ENCODE measurements at places on chromosomes 12 and 14. TPM values are rescaled to one million over a fixed set of nuclear protein-coding genes. Genes with fewer than 3 reads are reported as not detected.

DNA sequence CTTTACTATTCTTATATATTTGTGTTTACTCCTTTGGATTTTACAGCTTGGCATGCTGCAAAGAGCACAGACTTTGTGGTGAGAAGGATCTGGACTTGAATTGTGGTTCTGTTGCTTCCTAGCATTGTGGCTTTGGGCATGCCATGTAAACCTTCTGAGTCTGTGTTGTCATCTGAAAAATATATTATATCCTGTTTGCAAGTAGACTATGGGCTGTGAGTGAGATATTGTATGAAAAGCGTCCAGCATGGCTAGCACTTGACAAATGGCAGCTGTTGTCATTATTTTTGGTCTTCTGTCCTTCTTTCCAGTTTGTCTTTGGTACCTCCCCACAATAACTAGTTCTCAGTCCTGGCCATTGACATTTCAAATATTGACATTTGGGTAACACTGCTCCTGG lies 61.8 kb upstream of the DACT1 start:
- DNase-seq, result no peak

GRCh38 chr12:97482143-97482693 lies 19.6 kb downstream of the RMST start:
- DNase-seq, result no peak

- no peak for DNase-seq
Observed at GRCh38 chr12:99611117-99611516, 36.4 kb upstream of the GARIN6 start.

- no peak for DNase-seq
Observed at GRCh38 chr12:81147292-81147919, 69.5 kb downstream of the ACSS3 start.

- DNase-seq, result no peak
Observed at GRCh38 chr14:105018414-105018813, 2.5 kb downstream of the CDCA4 start.

DNA sequence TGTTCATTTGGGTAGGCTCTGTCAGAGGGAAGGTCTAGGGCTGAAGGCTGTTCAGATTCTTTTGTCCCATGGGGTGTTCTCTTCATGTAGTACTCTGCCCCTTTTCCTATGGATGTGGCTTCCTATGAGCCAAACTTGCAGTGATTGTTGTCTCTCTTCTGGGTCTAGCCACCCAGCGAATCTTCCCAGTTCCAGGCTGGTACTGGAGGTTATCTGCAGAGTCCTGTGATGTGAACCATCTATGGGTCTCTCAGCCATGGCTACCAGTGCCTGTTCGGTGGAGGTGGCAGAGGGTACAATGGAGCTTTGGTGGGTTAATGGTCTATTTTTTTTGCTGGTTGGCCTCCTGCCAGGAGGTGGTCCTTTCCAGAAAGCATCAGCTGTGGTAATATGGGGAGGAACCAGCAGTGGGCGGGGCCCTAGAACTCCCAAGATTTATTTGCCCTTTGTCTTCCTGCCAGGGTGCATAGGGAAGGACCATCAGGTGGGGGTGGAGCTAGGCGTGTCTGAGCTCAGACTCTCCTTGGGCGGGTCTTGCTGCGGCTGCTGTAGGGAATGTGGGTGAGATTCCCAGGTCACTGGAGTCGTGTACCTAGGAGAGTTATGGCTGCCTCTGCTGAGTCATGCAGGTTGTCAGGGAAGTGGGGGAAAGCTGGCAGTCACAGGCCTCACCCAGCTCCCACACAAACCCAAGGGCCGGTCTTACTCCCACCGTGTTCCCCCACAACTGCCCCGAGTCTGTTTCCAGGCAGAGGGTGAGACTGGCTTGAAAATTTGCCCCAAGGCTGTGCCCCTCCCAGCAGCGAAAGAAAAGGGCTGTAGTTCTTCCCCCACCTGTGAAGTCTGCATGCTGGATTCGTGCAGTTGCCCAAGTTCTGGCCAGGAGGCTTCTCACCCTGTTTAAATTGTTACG lies 17.5 kb downstream of the MTRFR start:
- no peak for DNase-seq

DNA sequence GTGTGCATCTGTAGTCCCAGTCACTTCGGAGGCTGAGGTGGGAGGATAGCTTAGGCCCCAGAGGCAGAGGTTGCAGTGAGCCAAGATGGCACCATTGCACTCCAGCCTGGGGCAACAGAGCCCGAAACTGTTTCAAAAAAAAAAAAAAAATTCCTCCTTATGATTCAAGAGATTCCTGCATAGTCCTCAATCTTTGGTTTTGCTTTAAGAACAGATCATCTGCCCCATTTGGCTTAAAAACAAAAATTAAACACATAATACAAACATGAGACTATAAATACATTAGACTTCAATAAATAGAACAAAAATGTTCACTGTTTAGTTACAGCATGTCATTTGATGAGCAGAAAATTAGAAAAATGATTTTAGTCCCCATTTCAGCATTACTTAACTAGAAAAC lies 131.2 kb downstream of the PAWR start:
- DNase-seq, result no peak

DNA sequence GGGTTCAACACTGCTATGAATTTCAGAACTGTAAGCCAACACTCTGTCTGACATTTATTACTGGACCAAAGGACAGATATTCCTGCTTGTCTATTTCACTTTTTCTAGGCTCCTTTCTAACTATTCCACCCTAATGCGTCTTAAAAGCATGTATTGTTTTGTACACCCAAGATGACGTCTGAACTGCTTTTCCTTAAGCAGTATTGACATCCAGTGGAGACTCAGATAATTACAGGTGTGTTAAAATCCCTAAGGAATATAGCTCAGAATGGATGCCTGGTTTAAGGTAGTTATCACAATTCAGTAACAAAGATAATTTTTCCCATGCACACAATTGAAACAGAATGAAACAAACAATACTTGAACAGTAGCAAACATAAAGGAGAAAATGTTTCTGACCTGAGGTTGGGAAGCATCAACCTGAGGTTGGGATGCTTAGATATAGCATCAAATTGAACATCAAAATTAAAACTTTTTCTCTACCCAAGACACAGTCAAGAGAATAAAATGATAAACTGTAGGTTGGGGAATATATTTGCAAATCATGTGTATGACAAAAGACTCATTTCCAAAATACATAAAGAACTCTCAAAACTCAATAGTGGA lies 93.7 kb upstream of the PTPRR start:
- DNase-seq, result no peak

MANSC1 gene
- total RNA-seq, result 1.5 TPM

FICD gene
- 7.7 TPM for total RNA-seq

CLEC1B gene
- not detected for total RNA-seq
